GM13977 (cell line): ENCODE measurements at places on chromosomes 2 and 18.

- no peak for DNase-seq
Observed at GRCh38 chr2:119214453-119215037, 9.1 kb upstream of the STEAP3 start.

- no peak for DNase-seq
Observed at GRCh38 chr2:27537287-27537686, 40.6 kb downstream of the GCKR start.

DNA sequence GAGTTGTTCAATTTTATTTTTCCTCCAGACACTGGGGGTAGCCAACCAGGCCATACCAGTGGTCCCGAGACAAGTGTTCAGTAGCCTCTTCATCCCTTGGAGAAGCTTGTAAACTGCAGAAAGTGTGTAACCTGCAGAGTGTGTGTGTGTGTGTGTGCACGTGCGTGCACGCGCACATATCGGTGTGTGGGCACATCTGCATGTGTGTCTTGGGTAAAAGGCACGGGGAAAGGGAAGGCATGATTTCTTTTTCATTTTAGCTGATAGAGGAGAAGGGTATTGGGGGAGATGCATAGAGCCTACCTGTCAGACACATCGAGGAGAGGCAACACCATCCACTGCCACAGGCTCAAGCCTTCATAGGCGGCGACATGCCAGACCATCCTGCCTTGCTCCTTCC, 181.4 kb downstream of the CLIP4 start:
- DNase-seq, result no peak

DNA sequence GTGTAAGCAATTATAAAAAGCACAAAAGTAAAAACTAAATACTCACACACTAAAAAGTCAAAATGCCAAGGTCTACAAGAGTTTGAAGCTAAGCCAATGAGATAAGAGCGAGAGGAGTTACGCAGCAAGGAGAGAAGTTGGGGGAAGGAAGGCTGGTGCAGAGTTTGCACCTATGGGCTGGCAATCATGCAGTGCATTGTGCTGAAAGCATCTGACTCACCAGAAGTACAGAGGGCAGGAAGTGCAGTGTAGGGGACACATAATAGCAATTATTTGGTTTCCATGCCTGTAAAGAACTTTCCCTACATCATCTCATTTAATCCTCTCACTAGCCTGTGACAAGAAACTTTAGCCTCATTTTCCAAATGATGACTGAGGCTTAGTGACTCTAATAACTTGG, 142.7 kb upstream of the KYNU start:
- DNase-seq, result no peak

- DNase-seq, result no peak
Observed at GRCh38 chr18:3126457-3127097, 93.2 kb downstream of the MYOM1 start.

- no peak for DNase-seq
Observed at GRCh38 chr2:226911932-226912331, 76.1 kb downstream of the RHBDD1 start.

- no peak for DNase-seq
Observed at GRCh38 chr2:61510674-61511671, 27.2 kb downstream of the XPO1 start.

DNA sequence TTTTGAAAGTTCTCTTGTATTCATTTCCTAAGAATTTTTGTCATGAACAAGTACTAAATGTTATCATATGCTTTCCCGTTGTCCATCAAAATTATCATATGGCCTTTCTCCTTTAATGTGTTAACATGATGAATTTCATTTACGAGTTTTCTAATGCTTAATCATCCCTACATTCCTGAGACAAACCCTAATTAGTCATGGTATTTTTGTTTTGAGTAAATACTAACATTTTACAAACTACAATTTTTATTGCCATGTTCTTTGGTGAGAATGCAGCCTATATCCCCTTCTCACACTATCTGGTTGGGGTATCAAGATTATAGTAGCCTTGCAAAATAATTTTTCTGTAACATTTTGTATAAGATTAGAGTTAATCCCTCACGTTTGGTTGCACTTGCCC, 14.5 kb downstream of the SMAD2 start:
- no peak for DNase-seq

DNA sequence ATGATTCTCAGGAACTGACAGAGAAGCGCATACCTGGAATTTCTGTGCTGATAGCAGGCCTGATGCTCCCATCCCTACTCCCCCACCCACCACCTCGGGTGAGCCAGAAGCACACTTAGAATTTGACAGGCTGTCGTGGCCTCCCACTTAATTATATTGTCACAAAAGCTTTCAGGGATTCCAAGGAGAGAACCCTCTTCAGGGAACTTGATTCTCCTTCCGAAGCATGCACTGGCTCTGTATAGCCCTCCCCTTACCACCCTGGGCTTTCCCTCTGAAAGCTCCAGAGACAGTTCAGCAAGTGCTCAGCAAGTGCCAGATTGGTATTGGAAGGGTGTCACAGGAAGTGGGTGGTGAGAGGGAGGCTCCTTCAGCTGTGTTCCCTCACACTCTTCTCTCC, 252.5 kb upstream of the SIX2 start:
- DNase-seq, result no peak

GRCh38 chr2:231861288-231861931, 64.8 kb downstream of the NPPC start:
- no peak for DNase-seq
